ENCODE measurements at places on chromosomes 12 and 14.

DNA sequence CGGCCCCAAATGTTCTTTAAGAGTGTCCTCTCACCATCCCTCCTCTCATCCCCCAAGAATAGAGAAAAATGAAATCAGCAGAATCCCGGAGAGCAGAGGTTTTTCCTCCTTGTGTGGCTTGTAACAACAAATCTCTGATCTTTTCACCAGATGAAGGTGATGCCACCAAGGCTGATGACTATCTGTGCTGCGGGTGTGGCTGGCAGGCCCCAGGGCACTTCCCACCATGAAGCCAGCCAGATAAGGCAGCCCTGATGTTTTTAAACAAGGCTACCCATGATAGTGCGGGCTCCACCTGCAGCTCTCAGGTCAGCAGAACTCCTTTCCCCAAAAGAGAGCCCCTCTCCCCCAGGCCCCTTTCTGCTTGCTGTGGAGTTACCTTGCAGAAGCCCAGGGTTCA lies 58.0 kb upstream of the PARP11 start:
- DNase-seq, result no peak

GRCh38 chr14:96274122-96274521 lies 18.1 kb downstream of the BDKRB1 start:
- no peak for DNase-seq

GRCh38 chr14:55356913-55357312 lies 54.7 kb downstream of the ATG14 start:
- DNase-seq, result no peak

GRCh38 chr12:98895086-98895651 lies 250.1 kb downstream of the APAF1 start:
- DNase-seq, result peak; percentile 33

DNA sequence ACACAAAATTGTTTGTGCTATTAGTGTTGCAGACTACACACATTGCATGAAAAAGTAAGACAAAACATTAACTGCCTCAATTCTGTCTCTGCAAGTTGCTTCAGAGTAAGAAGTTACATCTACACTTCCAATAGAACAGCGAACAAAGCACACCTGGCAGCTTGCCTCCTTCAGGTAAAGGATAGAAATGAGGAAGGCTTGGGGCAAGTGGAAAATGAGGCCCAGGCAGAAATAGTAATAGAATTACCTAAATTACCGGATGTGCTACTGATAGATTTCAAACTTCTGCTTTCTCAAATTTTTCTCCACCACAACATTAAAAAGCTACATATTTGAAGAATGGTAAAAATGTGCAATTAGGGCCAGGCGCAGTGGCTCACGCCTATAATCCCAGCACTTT lies 37.7 kb downstream of the CCDC175 start:
- no peak for DNase-seq

DNA sequence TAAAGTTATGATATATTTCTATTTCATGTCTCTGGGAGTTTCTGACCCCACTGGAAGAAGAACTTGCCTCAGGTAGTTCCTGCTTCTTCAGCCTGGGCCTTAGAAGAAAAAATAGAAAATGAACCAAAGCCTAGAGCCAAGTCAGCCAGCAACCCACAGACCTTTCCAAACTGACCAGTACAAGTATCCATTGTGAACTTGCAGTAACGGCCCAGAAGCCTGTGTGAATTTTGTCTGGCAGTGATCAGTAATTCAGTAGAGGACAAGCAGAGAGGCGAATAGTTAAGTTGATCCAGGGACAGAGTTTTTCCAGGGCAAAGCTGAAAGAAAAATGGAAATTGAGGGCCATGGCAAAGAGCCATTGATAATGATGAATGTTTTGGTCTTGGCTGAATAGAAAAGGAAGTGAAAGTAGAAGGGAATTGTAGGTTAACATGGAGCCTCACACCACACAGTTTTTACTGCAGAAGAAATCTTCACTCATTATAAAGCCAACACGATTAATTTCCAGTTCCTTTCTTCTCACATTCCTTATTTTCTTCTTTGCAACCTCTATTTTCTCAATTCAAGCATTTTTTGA lies 311.8 kb downstream of the BTG1 start:
- no peak for DNase-seq

DNA sequence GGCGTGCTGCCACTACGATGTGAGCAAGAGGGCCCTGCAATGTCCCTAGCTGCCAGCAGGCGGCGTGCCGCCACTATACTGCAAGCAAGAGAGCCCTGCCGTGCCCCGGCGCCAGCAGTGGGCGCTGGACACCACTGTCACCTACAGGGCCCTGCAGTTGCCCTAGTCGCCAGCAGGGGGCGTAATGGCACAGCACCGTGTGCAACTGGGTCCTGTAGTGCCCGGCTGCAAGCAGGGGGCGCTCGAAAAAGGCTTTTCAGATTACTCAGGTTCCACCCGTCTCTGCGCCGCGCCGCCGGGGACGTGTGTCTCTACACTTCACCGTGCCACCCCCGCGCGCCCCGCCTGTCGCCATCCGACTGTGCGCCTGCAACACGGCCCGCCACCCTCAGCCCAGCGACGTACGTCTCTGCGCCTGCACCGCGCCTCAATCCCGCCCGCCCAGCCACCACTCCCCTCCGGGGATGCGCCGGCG lies 1356.9 kb downstream of the TMEM121 start:
- no peak for DNase-seq

DNA sequence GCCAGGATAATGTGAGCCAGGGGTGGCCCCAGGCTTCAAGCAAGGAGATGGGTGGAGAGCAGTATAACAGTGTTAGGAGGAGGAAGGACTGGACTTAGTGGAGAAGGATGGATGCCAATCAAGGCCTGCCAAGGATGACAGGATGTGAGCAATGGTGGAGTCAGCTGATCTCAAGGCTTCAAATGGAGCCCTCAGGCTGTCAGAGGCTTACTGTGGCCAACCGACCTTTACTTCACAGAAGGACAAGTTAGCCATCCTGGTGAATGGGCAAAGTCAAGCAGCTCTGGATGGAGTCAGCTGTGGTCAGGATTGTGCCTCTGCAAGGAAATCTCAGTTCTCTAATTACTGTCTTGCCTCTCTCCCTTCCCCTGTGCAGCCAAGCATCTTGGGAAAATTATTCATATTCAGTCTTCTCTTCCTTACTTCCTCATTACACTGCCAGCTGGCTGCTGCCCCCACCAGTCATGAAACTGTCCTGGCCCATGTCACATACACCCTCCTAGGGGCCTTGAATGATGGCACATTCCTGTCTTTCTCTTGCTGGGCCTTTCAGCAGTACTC lies 7.6 kb upstream of the STAT6 start:
- DNase-seq, result no peak

GRCh38 chr12:2233034-2233433 lies 180.2 kb downstream of the CACNA1C start:
- DNase-seq, result no peak

DNA sequence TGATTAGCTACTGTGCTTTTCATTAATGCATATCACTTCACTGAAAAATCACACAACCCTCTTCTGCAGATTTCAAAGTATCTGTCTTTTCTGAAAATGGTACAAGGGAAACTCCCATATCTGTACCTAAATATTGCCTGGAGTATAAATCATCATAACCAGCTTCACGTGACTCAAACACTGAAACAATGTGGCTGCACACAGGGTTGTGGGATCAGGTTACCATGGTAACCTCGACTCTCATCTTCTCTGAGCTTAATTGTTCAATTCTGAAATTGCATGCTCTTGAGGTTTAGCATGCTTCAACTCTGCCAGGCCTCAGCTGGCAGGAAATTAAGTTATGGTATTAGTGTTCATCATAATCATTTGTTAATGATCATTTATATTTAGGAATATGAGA lies 77.5 kb upstream of the CPSF6 start:
- no peak for DNase-seq

- no peak for DNase-seq
Measured at GRCh38 chr12:64110864-64111263, 111.2 kb downstream of the KICS2 start.

GRCh38 chr12:92673756-92674155 lies 29.0 kb upstream of the PLEKHG7 start:
- no peak for DNase-seq

- no peak for DNase-seq
Measured at GRCh38 chr14:99412117-99413061, 68.3 kb downstream of the SETD3 start.

DNA sequence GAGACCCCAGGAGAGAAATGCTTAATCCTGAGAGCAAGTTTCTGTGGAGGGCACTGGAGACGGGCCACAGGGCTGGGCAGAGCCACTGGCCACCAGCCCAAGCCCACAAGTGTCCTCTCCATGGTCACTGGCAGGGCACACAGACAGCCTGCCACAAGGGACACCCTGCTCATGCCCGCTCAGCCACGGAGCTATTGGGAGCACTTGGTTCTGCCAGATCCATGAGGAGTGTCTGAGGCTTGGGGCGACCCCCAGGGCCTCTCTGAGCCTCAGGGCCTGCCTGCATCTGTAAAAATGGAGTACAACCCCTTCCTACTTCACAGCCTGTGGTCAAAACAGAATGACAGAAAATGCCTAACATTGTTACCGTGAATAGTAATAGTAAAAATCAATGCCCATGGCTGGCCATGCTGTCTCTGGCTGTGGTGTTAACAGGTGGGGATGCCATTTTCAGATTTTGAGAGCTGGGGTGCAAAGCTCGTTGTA lies 3.2 kb downstream of the PGF start:
- DNase-seq, result no peak

- DNase-seq, result no peak
Measured at GRCh38 chr14:84592770-84593169, 937.2 kb upstream of the FLRT2 start.

DNA sequence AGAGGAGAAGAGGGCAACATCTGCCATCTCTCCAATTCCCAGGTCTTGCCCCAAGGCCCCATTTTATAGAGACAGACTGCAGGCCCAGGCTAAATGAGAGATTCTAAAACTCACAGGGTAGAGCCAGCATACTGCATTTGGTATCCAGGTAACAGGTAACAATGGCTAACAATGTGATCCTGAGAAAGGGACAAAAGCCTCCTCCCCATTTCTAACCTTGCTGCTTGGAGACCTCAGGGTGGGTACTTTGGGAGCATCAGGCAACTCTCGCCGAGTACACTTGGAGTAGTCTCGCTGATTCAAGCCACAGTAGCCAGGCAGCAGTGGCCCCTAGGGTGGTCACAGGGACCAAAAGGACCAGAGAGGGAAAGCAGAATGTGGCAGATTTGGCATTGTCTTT lies 162.6 kb upstream of the PLEKHA5 start:
- no peak for DNase-seq
